Renal cortical epithelial cell (primary cell): ENCODE measurements at places on chromosomes 7 and 10.

DNA sequence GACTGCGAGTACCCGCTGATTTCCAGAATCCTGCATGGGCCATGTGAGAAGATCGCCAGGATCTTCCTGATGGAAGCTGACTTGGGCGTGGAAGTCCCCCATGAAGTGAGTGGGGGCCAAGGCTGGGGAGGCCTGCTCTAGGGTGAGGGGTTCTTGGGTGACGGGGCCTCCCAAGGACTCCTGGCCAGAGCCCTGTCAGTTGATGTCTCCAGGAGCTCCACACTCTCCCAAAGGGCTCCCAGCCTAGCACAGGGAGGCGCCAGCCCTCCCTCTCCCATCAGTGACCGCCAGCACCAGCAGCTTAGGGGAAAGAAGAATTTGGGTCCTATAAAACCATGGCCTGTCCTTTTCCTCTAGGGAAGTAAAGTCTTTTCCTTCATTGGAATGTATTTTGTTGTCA is 9.8 kb upstream of the ZNF22 start:
- no peak for DNase-seq

GRCh38 chr7:37920849-37921805 is 687 bp downstream of the EPDR1 start:
- peak; percentile 22 for DNase-seq

DNA sequence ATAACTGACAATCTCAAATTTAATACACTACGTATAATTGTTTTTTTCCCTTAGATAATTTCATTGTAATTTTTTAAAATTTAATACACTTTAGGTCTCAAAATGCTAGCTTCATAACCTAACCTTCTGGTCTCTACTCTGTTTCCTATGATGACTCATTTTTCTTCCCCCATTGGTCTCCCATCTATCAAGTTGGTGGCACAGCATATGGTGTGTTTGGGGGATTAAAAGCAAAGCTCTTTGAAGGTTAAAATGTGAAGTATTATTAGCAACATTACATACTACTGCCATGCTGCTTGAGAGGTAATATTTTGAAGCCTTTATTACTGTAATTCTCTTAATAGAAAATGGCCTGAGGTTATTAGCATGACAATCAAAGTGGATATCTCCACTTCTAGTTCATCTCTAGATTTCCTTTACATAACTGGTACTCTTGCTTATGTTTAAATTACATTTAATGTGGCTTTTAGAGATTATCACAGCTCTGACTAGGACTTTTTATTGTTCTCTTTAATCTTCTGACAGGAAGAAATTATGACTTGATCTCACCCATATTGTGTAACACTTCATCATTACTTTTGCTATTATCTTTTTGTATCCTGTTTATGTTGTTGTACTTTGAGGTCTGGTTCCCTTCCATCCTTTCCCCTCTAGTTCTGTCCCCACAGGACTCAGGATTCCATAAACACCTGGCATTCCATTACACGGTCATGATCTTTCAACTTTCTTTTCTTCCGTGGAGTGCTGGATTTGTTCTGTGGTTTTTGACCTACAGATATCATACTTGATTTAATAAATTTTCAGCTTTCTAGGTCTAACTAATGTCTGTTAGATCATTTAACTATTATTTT is 185.1 kb downstream of the SEMA3D start:
- no peak for DNase-seq

GRCh38 chr7:139294241-139294640 is 46.9 kb upstream of the FMC1 start:
- no peak for DNase-seq

DNA sequence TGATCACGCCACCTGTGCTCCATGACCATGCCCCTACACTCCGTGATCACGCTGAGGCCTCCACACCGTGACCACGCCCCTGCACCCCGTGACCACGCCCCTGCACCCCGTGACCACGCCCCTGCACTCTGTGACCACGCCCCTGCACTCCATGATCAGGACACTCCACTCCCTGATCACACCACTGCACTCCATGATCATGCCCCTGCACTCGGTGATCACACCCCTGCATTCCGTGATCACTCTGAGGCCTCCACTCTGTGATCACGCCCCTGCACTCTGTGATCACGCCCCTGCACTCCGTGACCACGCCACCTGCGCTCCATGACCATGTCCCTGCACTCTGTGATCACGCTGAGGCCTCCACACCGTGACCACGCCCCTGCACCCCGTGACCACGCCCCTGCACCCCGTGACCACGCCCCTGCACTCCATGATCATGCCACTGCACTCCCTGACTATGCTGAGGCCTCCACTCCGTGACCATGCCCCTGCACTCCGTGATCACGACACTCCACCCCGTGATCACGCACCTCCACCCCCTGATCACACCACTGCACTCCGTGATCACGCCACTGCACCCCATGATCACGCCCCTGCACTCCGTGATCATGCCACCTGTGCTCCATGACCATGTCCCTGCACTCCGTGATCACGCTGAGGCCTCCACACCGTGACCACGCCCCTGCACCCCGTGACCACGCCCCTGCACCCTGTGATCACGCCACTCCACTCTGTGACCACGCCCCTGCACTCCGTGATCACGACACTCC is 27.7 kb downstream of the STK32C start:
- DNase-seq: no peak

GRCh38 chr10:73406846-73407245 is 7.0 kb downstream of the ANXA7 start:
- DNase-seq: peak; percentile 65

DNA sequence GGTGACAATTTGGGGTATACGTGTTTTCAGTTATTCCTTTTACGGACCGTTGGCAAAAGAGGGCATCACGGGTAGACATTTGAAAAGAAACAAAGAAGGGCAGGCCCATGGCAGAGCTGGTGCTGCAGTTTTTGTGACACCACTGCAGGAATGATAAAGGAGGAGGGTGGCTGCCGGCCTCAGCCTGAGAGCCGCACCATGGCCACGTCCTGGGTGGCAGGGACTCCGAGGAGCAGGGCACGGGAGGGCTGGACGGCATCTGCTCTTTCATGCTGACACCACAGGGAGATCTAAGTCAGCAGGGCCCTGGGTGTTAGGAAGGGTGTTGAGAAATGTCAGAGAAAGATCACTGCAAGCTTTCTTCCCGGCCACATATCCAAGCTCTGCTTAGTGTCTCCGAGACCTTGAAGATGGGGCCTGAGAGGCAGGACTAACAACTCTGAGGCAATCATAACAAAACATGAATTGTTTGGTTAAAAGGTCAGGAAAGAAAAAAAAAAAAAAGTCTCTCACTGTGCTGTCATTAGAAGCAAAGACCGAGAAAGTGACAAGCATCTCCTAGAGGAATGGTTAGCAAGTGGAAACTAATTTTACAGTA is 36.6 kb downstream of the INSYN2A start:
- no peak for DNase-seq

- DNase-seq: no peak
Measured at GRCh38 chr7:77813180-77813579, 14.6 kb downstream of the PHTF2 start.

DNA sequence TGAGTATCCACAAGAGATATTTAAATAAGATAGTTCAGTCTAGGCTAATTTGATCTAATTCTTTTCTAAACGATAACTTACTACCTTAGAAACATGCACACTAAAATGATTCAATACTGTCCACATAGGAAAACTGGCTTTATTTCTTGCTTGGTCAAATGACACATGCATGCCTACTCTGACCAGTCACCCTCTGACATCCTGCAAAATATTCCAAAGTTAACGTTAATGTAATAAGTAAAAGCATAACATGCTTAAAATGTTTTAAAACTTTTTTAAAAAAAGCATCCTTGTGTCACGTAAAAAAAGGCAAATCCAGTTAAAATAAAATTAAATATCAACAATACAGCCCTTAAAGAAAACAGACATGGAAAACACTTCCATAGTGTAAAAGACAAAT is 70.2 kb downstream of the UBE2H start:
- DNase-seq: no peak

- no peak for DNase-seq
Measured at GRCh38 chr10:48733329-48733728, 48.7 kb downstream of the WDFY4 start.

DNA sequence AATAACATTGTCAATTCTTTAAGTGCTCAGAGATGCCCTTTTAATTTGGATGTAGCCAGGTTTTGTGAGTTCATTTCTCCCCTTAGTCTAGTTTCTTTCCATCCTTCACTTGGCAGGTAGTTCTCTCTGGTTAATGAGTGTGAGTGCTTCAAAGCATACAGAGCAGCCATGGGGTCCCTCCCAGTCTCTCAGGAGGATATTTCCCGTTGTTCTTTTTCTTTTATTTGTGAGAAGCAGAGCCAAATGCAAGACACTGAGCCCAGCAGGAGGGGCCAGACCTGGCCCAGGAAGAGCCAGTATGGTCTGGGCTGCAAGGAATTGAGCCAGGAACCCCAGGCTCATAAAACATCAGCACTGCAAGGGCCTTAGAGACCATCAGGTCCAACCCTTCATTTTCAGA is 52.4 kb downstream of the PLCE1 start:
- no peak for DNase-seq

- no peak for DNase-seq
Measured at GRCh38 chr7:139181404-139181803, 49.6 kb upstream of the UBN2 start.

DNA sequence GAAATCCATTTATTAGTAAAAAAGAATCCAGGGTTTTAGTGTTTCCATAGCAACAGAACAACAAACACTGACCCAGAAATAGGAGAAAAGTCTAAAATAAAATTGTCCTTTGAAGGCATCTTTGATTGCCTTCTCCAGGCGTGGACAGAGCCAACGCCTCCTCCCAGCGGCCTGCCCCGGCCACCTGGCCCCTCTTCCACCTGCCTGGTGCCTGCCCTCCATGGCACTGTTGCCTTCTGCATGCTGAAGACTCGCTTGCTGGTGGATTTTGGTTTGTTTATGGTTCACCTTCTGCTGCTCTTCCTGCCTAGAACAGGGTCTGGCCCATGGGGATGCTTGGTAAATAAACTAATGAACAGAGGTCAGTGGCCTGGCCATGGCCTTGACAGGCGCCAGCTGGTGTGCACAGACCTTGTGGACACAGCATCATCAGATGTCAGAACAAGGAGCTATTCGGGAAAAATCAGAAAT is 107.4 kb downstream of the DYNC2I1 start:
- no peak for DNase-seq

DNA sequence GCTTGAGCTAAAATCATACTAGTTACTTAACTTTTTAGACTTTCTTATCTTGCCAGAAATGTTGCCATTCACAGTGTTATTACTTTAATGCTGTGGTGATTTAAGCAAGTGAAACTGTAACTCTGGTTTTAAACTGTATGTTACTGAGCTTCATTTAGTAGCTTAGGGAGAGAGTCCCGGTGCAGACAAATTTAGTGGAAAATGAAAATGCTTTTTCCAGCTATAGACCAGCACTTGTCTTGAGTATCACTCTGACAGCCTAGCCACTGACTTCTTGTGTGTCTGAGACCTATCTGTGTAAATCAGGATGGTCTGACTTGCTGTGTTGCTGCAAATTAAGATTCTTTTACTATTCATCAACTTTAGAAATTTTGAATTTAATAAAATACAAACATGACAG is 200.8 kb downstream of the CACNB2 start:
- no peak for DNase-seq

- no peak for DNase-seq
Measured at GRCh38 chr10:101379663-101380352, 25.8 kb downstream of the BTRC start.

GRCh38 chr7:23895666-23896096 is 185.7 kb downstream of the STK31 start:
- no peak for DNase-seq

DNA sequence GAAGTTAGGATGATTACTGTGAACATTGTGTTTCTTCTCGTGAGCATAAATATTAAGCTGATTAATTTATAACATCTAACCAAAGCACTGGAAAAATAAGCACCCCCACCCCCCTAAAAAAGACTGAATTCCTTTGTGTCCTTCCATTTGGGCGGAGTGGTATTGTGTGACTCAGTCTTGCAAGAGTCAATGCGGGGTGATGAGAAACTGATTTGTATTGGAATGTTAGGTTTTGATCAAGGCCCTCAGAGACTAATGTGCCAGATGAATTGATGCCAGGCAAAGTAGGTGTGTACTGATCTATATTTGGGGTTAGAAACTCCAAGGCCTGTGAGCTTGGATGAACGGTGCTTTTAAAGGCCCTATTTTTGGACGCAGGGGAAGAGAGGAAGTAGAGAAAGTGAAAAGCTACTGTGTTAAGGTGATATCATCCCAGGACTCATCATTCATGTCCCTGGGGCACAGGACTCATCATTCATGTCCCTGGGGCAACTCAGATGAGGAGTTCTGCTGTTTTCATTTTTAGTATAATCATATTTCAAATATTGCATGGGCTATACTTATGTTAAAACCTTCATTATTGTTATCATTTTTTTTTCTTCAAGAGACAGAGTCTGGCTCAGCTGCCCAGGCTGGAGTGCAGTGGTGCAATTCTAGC is 61.3 kb upstream of the PTN start:
- no peak for DNase-seq

- no peak for DNase-seq
Measured at GRCh38 chr10:17077346-17077781, 52.2 kb downstream of the CUBN start.

DNA sequence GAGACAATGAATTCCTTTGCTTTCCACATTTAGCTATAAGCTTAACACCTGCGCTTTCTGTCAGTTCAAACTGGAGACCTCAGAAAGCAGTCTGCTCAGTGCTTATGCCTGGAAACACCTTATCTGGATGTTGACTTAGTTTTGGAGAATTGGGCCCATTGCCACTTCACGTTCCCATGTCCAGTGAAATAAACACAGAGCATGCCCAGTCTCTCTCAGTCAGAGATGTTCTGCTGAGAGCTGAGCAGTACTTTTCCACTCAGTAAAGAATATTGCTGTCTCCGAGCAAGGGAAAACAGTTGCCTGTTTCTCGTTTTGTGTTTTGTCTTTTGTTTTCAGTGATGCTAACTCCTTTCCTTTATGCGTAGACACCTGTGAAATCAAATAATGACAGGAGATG is 83.2 kb upstream of the PRR15 start:
- DNase-seq: no peak

GRCh38 chr10:52318136-52318701 is 4.1 kb downstream of the DKK1 start:
- no peak for DNase-seq

GRCh38 chr7:99674995-99675742 is 4.6 kb downstream of the CYP3A5 start:
- no peak for DNase-seq

GRCh38 chr7:82517050-82517449 is 73.5 kb upstream of the CACNA2D1 start:
- DNase-seq: no peak

DNA sequence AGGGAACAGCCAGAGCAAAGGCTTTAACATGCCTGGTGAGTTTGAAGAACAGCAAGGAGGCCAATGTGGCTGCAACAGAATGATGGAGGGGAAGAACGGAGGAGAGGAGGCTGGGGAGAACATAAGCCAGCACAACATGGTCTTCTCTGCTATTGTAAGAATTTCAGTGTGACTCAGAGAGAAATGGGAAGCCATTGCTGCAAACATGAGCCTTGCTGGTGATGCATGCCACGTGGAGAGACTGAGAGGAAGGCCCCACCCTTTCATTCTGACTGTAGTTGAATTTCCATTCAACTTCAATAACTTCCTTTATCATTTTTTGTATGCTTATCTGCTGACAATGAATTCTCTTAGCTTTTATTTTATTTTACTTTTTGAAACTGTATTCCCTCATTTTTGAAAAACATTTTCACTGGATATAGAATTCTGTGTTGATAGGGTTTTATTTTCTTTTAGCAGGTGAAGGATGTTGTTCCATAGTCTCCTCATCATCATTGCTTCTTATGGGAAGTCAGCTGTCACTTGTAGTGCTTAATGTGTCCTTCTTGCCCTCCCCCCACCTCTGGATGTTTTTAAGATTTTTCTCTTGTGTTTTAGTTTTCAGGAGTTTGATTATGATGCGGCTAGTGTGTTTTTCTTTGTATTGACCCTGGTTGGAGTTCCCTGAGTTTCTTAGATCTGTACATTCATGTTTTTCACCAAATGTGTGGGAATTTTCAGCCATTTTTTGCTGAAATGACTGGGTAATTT is 46.4 kb upstream of the LEP start:
- DNase-seq: no peak
